ENCODE measurements at places on chromosomes 7 and 10.

DNA sequence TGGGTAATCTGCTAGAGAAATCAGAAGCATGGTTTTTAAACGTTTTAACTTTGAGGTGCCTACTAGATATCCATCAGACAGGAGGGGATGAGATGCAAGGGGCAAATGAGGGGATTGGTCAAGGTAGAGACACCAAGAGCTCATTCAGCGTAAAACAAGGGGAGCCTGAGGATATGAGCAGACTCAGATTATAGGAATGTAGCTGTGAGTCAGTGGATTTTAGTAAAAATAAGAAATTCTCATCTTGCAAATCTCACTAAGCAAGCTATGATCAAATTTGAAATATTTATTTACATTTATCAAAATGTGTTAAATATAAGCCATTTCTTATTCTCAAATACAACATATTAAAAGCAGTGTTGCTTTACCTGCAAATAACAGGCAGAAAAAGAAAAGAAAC lies 21.4 kb upstream of the TFEC start:
- H3K27me3 ChIP-seq, result no peaks in the 10 kb centered on the region
- no peak overlapping the region for H3K4me3 ChIP-seq
- no peaks in the 10 kb centered on the region for H3K36me3 ChIP-seq
- no peaks in the 10 kb centered on the region for H3K4me1 ChIP-seq

GRCh38 chr7:35021445-35021844 lies 15.8 kb downstream of the DPY19L1 start:
- no peaks in the 10 kb centered on the region for H3K4me1 ChIP-seq
- no peaks in the 10 kb centered on the region for H3K36me3 ChIP-seq
- H3K27ac ChIP-seq, result no peak overlapping the region
- no peak for DNase-seq
- H3K4me3 ChIP-seq, result no peak overlapping the region

DNA sequence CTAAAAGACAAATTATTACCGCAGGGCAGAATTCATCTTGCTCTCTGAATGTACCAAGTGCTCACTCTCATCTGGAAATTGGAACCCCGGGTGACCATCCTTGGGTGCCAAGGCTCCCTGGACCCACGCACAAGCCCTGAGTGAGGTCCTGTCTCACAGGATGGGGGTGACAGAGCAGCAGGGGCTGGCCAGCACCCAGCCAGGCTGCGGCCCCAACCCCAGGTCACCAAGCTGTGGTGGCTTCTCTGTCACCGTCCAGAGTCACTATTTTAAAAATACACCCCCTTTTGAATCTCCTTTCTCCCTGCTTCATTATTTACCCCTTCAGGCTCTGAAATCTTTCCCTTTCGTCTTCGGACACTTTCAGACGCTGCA lies 148.6 kb downstream of the PRKAG2 start:
- no peaks in the 10 kb centered on the region for H3K27me3 ChIP-seq
- no peaks in the 10 kb centered on the region for H3K36me3 ChIP-seq
- no peaks in the 10 kb centered on the region for H3K4me1 ChIP-seq
- no peak overlapping the region for H3K4me3 ChIP-seq
- no peak for DNase-seq
- H3K27ac ChIP-seq, result no peak overlapping the region

DNA sequence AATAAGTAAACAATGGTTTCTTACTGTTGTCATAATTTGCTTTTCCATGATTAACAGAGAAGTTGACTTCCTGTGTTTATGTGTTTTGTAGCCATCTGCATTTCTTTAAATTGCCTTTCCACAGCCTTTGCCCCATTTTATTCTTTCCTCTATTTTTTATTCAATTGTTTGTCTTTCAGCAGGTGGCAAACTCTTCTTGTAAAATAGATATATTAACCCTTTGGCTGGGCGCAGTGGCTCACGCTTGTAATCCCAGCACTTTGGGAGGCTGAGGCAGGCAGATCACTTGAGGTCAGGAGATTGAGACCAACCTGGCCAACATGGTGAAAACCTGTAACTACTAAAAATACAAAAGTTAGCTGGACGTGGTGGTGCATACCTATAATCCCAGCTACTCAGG lies 50.6 kb upstream of the CAPZA2 start:
- no peaks in the 10 kb centered on the region for H3K36me3 ChIP-seq
- H3K4me3 ChIP-seq, result no peak overlapping the region
- H3K4me1 ChIP-seq, result peaks cover 24% of the 10 kb centered on the region
- H3K27ac ChIP-seq, result peak overlapping the region; percentile 35

GRCh38 chr7:601595-602340 lies 82.1 kb upstream of the PDGFA start:
- H3K27me3 ChIP-seq, result no peaks in the 10 kb centered on the region
- H3K27ac ChIP-seq, result peak overlapping the region; percentile 88
- peak; percentile 75 for DNase-seq
- H3K4me1 ChIP-seq, result peaks cover 15% of the 10 kb centered on the region

GRCh38 chr7:116097365-116098009 lies 66.9 kb upstream of the TFEC start:
- H3K27ac ChIP-seq, result no peak overlapping the region
- H3K4me1 ChIP-seq, result no peaks in the 10 kb centered on the region
- H3K36me3 ChIP-seq, result no peaks in the 10 kb centered on the region
- DNase-seq, result no peak

GRCh38 chr10:100866575-100867098 lies 46.1 kb upstream of the SLF2 start:
- H3K27me3 ChIP-seq, result no peaks in the 10 kb centered on the region
- H3K4me3 ChIP-seq, result no peak overlapping the region
- H3K36me3 ChIP-seq, result no peaks in the 10 kb centered on the region
- H3K27ac ChIP-seq, result no peak overlapping the region
- DNase-seq, result no peak
- no peaks in the 10 kb centered on the region for H3K4me1 ChIP-seq

GRCh38 chr10:24575481-24576002 lies 148.1 kb downstream of the ARHGAP21 start:
- H3K36me3 ChIP-seq, result no peaks in the 10 kb centered on the region
- no peak for DNase-seq
- no peak overlapping the region for H3K4me3 ChIP-seq
- H3K27me3 ChIP-seq, result no peaks in the 10 kb centered on the region
- peaks cover 2% of the 10 kb centered on the region for H3K4me1 ChIP-seq

- H3K36me3 ChIP-seq, result peaks cover 2% of the 10 kb centered on the region
- DNase-seq, result no peak
- no peak overlapping the region for H3K4me3 ChIP-seq
- no peaks in the 10 kb centered on the region for H3K27me3 ChIP-seq
These were observed 17.9 kb downstream of the COPG2 start for GRCh38 chr7:130650611-130651120.

GRCh38 chr10:12638781-12639180 lies 289.4 kb downstream of the CAMK1D start:
- no peak overlapping the region for H3K27ac ChIP-seq
- no peaks in the 10 kb centered on the region for H3K4me1 ChIP-seq
- no peak overlapping the region for H3K4me3 ChIP-seq
- no peak for DNase-seq
- no peaks in the 10 kb centered on the region for H3K36me3 ChIP-seq

- no peak for DNase-seq
- no peak overlapping the region for H3K4me3 ChIP-seq
- no peak overlapping the region for H3K27ac ChIP-seq
- no peaks in the 10 kb centered on the region for H3K27me3 ChIP-seq
These were observed 1025.7 kb downstream of the GRM8 start for GRCh38 chr7:126227055-126227454.

DNA sequence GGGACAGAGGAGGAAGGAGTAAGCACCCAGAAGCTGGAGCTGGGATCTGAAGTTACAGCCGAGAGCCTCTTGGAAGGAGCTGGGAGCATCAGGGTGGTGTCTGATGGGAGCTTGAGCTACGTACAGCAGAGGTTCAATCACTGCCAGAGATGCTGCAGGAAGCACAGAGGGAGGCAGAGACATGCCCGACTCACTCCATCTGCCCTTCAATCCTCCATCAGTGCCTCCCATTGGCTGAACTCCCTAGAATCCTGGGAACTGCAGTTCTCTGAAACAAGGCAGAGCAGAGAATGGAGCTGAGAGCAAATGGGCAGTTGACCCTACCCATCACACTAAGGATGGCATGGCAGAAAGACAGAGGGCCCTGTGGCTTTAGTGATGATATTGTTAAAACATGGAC lies 40.0 kb upstream of the CTBP2 start:
- H3K36me3 ChIP-seq, result no peaks in the 10 kb centered on the region
- H3K4me1 ChIP-seq, result no peaks in the 10 kb centered on the region
- no peak overlapping the region for H3K4me3 ChIP-seq
- H3K27me3 ChIP-seq, result no peaks in the 10 kb centered on the region
- no peak overlapping the region for H3K27ac ChIP-seq

DNA sequence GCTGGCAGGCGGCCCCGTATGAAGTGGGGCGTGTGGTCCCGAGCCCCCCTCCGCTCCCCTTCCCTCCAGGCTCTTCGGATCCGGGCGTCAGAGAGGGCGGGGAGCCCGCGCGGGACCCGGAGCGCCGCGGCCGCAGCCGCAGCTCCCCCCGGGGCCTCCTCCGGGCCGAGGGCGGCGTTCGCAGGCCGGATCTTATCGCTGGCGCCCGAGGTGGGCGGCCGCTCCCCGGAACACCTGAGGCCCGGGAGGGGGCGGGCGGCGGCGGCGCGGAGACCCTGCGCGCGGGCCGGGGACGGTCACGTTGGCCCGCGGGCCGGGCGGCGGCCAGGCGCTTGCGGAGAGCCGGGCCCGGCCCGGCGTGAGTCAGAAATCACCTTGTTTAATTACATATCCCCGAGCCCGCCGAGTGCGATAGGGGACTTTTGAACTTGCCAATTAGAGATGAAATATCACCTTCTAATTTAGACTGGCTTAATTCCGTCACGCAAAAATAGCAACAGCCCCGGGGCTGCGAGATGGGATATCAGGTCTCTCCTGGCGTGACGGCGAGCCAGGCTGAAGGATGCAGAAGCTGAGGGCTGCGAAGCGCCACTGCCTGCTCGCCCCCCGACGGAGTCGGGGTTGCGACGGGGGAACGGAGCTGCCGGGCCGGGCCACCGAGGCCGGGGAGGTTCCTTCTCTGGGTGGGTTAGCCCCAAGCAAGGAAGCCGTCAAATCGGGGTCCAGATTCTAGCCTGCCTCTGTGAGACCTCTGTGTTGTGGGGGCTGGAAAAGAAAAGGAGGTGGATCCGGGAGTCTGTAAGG lies 43.4 kb downstream of the LDB3 start:
- peak overlapping the region; percentile 68 for H3K27ac ChIP-seq
- H3K4me3 ChIP-seq, result peak overlapping the region; percentile 62

DNA sequence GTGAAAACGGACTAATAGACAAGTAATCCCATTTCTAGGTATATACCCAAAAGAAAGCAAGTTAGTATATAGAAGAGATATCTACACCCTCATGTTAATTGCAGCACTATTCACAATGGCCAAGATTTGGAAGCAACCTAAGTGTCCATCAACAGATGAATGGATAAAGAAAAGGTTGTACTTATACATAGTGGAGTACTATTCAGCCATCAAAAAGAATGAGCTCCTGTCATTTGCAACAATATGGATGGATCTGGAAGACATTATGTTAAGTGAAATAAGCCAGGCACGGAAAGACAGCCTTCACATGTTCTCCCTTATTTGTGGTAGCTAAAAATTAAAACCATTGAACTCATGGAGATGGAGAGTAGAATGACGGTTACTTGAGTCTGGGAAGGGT lies 88.2 kb downstream of the TES start:
- no peaks in the 10 kb centered on the region for H3K36me3 ChIP-seq
- no peaks in the 10 kb centered on the region for H3K27me3 ChIP-seq
- no peak overlapping the region for H3K27ac ChIP-seq
- no peak for DNase-seq
- H3K4me3 ChIP-seq, result no peak overlapping the region

GRCh38 chr10:43821103-43821502 lies 172.4 kb upstream of the ZNF32 start:
- no peaks in the 10 kb centered on the region for H3K4me1 ChIP-seq
- no peak overlapping the region for H3K4me3 ChIP-seq
- no peak for DNase-seq
- H3K27me3 ChIP-seq, result no peaks in the 10 kb centered on the region
- H3K36me3 ChIP-seq, result no peaks in the 10 kb centered on the region

GRCh38 chr10:6034371-6034770 lies 27.8 kb downstream of the IL2RA start:
- no peaks in the 10 kb centered on the region for H3K36me3 ChIP-seq
- no peak overlapping the region for H3K4me3 ChIP-seq
- H3K4me1 ChIP-seq, result no peaks in the 10 kb centered on the region
- H3K27ac ChIP-seq, result peak overlapping the region; percentile 52

DNA sequence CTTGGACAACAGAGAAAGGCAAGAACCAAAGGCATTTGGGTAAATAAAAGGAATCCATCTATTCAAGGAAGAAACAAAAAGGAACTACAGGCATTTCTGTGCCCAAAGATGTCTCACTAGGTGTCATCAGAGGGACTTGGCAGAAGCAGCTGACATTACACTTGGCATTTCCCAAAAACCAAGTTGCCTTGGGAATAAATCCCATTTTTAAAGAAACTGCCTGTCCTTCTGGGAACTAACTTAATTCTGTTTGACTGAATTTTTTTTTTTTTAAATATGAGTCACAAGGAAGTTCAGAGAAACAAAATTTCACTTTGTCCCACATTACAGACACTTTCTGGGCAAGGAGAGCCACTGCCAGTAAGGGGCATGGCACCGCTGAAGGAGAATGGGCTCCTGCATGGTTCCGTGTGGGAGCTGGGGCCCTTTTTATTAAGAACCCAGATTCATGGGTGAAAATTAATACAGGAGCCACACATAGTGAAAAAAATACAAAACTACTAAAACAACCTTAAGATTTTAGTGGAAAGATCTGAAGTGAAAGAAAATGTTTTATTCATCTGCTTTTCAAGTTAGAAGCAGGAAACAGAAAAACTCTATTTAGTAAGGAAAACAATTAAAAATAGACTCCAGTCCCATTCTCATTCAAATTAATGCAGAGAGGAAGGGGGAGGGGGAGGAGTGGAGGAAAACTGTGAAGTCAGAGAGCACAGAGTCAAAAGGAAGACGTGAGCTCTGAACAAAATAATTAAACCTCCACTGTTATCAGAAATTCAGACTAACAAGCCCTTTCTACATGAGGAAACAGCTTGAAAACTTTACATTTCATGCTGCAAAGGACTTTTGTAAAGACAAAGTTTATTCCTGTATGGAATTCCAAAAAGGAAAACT lies 118.4 kb upstream of the PDLIM1 start:
- H3K27me3 ChIP-seq, result no peaks in the 10 kb centered on the region
- peak overlapping the region; percentile 70 for H3K27ac ChIP-seq
- H3K4me1 ChIP-seq, result peaks cover 5% of the 10 kb centered on the region
- DNase-seq, result peak; percentile 38
- no peak overlapping the region for H3K4me3 ChIP-seq

DNA sequence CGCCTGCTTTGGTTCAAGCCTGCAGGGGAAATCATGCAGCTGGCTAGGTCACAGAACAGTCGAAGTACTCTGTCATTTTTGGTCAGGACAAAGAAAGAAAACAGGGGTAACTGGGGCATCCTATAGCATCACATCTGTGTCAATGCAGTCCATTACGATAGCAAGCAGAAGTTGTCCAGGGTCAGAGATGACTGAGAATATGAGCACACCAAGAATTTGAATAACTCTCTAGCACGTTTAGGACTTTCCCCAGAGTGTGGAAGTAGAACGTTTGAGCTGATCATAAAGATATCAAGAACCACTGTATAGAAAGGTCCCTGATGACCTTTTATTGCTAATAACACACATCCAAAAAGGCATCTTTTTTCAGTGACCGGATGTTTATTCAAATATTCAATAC lies 12.7 kb upstream of the HECW1 start:
- H3K36me3 ChIP-seq, result no peaks in the 10 kb centered on the region
- DNase-seq, result no peak
- H3K4me3 ChIP-seq, result no peak overlapping the region
- no peak overlapping the region for H3K27ac ChIP-seq
- H3K27me3 ChIP-seq, result no peaks in the 10 kb centered on the region

All from kidney (tissue), 22 donors.